ENCODE measurements at places on chromosomes 11 and 22. TPM values are rescaled to one million over a fixed set of nuclear protein-coding genes. Genes with fewer than 3 reads are reported as not detected.

DNA sequence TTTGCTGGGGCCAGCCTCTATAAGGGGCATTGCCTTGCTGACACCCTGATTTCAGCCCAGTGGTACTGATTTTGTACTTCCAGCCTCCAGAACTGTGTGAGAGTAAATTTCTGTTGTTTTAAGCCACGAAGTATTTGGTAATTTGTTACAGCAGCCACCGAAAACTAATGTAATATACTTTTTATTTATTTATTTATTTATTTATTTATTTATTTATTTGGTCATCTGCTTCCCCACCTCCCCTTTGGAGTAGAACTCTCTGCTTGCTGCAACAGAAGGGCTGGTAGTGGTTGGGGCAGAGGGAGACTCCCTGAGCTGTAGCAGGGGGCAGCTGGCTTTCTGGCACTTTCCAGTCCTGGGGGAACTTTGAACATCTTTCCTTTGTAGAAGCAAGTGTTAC, 128.4 kb upstream of the RAG2 start:
- no peak for DNase-seq

GRCh38 chr11:3929649-3930048, 74.2 kb downstream of the STIM1 start:
- peak; percentile 56 for DNase-seq

DNA sequence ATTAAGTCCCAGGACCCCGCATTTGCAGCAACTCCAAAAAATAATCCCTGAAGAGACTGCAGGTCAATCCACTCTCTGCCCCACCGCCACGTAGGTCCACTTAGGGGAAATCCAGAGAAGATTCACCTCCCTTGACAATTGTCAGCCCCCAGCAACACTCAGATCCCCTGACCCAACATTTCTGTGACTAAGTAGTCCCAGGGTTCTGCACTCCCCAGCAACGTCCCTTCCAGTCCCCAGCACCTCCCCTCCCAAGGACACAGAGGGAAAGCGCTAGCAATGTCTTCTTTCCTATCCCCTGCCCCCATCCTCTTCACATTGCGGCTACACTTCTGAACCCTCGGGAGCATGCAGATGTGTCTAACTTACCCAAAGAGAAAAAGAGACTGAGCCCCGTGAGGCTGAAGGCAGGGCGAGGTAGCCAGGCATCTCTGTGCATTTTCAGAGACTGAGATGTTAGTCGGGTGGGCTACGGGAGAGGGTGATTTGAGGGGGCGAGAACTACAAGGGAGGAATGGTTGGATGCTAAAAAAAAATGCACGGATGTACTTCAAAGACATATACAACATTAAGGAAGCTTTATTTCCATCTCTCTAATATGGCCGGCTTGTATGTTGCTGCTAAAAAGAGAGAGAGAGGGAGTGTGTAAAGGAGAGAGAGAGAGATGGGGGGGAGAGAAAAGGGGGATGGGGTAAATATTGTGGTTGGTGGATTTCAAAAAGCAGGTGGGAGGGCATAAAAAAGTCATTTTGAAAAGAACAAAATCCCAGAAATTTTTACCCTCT, at the start of gene SCN2B:
Gene SCN2B (minus strand): TSS at position 647 of the 785 bp plus-strand sequence. CDS start 208 bp downstream, at position 439.
- peak; percentile 76 for DNase-seq

DNA sequence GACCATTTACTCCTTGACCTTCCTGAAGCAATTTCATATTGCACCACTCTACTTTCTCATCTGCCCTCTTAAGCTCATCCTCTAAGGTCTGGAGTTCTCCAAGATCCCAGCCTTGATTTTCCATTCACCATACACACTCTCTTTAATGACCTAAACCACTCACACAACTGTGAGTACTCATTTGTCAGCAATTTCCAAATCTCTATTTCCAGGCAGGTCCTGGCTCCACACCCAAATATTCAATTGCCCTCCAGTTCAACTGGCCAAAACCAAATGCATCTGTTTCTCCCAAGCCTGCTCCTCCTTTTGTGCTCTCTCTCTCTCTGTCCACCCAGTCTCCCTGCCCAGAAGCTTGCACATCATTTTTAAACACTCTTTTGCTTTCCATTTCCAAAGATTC, 39.6 kb downstream of the NEU3 start:
- no peak for DNase-seq

DNA sequence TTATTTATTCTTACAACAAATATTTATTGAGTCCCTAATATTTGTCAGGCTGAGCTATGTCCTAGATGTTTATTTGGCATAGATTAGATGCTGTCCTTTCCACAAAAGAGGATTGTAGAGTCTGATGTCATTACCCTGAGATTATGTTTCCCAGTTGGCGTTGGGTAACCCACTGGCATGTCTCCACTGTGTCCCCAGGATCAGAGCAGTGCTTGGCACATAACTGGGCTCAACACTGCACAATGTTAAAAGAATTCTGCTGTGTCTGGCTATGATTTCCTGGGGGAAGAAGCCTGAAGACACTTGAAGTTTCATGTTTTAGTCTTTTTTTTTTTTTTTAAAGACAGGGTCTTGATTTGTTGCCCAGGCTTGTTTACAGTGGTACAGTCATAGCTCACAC, 4.0 kb downstream of the RCN1 start:
- no peak for DNase-seq

Gene RABL2B
- total RNA-seq = 6.2 TPM

Gene NAALAD2
- 8.5 TPM for total RNA-seq

Gene STK33
- total RNA-seq = 8.2 TPM

Gene SHANK2
- total RNA-seq = 5.9 TPM

Gene OR5A1
- not detected for total RNA-seq

Gene SYT12
- 0.41 TPM for total RNA-seq
